8988T (cell line): ENCODE measurements at places on chromosomes 4 and X.

- no peak for DNase-seq
These were observed 34.0 kb downstream of the LDOC1 start for GRCh38 chrX:141142946-141143345.

DNA sequence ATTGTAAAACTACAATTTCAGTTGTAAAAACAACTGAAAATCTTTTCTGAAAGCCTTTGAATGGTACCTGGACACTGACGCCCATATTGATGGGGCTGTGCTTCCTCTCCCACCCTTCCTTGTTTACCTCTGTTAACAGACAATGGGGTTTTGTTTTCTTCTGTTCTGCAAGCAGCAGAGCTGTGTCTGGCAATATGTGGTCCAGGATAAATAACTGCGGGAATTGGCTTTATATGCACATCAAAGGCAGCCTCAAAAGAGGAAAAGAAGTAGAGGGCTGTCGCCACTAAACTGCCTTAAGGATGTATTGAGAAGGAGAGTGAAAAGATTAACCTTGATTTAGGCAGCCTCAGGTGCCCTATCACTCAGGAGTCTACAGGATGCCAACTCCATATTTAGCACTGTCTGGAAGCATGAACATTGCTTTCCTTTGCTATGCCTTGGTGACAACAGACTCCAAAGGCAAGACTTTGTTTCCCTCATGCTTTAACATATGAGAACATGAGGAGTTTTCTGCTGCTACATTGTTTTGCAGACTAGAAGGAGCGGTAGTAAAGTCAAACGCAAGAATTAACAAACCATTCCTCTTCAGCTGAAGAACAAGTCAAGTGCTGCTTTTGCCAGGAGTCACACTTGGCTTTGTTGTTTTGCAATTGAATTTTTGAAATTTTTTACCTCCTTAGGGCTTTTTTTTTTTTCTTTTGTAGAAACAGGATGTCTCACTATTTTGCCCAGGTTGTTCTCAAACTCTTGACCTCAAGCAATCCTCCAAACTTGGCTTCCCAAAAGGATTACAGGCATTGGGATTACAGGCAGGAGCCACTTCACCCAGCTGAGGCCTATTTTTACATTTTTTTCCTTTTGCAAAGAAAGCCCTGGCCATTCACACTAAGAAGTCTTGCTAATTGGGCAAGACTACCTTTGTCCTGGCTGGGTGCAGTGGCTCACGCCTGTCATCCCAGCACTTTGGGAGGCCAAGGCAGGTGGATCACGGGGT is 3.0 kb downstream of the IL21 start:
- DNase-seq = no peak

- DNase-seq = no peak
These were observed at the start of gene SORBS2 for GRCh38 chr4:185811509-185812364. Gene SORBS2, minus strand, starts transcription at chr4:185812194. Its CDS starts 121,623 bp downstream, at chr4:185690571.

DNA sequence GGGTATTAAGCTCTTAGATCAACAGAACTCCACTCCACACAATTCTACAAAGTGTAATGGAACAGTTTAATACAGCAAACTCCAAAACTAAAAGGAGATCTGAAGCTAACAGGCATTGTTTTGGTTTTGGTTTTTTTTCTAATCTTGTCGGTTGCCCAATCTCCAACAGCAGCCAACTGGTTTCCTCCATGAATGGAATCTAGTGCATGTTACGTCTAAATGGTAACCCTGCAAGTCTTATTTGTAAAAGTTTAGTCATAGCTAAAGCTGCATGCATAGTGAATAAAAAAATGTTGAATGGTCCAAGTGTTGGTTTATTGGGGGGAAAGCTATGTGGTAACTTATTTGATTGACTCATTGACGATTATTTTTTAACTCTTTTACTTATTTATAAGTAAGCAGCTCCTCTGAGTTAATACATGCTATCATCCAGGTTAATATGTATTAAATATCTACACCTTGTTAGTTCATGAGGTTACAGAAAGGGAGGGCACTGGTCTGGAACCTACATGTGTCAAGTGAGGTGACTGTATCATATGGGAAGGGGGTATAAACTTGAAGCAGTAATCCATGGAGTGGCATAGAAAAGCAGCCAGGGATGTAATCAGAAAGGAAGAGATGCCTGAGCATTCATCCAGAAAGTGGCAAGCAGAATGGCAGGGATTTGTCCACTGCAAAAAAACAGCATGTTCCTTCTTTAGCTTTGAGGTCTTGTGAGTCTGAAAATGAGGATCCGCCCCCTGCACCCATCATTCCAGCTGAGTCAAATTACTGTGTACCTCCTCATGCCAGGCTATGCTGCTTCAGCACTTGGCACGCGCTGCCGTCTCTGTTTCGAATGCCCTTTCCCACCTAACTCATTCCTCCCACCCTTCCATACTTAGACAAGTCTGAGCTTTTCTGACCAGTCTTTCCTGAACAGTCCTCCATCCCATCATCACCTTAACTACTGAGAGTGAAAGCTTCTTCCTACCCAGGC is 81.7 kb downstream of the PDGFC start:
- no peak for DNase-seq

DNA sequence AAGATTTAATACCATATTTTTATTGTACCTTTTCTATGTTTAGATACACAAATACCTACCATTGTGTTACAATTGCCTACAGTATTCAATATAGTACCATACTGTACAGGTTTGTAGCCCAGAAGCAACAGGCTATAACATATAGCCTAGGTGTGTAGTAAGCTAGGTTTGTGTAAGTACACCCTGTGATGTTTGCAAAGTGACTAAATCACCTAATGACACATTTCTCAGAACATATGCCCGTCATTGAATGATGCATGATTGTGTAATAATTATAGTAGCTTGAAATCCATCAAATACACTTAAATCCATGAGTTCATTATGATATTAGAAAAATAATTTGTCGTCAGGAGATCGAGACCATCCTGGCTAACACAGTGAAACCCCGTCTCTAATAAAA is 30.8 kb downstream of the GAB3 start:
- DNase-seq = no peak

GRCh38 chr4:11741190-11741652 is 312.5 kb upstream of the HS3ST1 start:
- no peak for DNase-seq

GRCh38 chr4:154958121-154958520 is 177.0 kb downstream of the RBM46 start:
- DNase-seq = no peak

- DNase-seq = no peak
These were observed 89.9 kb downstream of the SPCS3 start for GRCh38 chr4:176409627-176410026.

GRCh38 chr4:97317671-97318070 is 825.6 kb downstream of the STPG2 start:
- no peak for DNase-seq
